CD4-positive, alpha-beta T cell treated with Interleukin-6 at 100 ng/mL for 8 hours (primary cell): ENCODE measurements at places on chromosomes 1 and 21.

GRCh38 chr1:36872126-36872754 is 162.1 kb downstream of the GRIK3 start:
- DNase-seq, result no peak

- DNase-seq, result no peak
Observed at GRCh38 chr1:28508435-28508754, 2.6 kb downstream of the RCC1 start.

DNA sequence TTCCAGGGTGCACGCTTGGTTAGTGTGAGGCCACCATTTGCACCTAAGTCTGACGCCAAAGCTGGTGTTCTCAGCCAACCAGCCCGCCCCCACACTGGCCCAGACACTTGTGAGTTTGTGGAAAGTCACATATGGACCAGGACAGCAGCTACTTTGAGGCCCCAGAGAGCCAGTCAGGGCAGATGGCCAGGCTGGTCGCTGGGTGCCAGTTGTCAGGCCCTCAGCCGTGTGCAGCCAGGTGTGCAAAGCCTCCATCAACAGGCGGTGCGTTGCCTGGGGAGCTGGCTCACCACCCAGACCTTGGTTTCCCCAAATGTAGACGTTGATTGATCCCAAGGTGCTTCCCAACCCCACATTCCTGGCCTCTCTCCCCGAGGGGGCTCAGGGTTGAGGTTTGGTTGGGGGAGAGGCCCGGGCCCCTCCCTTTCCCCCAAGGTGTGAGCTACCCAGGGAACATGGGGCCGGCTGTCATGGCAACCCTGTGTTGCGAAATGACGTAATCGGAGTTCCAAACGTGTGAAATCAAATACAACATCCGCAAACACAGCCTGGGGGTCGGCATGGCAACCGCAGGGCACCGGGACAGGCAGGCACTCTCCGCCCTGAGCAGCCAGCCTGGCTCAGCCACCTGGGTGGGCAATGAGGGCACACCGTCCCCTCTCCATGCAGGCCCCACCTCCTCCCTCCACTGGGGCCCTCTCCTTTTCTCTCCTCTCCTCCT is 42.2 kb upstream of the WNT4 start:
- no peak for DNase-seq

DNA sequence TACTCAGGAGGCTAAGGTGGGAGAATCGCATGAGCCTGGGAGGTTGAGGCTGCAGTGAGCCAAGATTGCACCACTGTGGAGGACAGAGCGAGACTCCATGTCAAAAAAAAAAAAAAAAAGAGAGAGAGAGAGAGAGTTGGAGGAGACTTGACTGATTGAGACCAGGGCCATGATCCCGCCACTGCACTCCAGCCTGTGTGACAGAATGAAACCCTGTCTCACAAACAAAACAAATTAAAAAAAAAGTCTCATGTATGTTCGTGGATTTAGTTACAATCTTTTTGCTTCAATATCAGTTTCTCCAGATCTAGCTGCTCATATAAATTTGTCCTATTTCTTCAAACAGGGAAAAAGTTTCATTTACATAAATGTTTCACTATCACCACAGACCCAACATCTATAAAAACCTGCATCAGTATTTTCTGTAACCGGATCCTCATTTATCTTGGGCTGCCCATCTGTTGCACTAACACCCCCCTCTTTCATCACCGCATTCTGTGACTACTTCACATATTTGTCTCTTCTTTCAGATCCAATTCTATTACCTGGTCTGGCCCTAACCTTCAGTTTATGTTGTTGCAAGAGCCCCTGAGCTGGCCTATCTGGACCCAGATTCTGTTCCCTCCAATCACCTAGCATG is 127.0 kb downstream of the GREM2 start:
- no peak for DNase-seq

DNA sequence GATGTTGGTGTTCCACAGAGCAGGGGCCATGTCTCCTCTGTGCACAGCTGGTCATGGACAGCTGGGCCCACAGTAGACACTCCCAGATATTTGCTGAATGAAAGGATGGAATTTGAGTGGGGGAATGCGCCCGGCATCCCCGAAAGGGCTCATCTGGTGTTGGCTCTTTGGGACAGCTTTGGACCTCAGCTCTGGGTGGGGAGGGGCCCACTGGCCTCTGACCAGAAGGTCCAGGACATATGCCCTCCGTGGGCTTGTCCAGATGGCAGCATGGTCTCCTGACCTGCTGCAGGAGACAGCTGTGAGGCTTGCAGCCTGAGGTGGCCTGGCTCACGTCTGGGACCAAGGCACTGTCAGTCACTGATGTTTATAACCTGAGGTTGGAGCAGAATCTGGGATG is 160.4 kb upstream of the AJAP1 start:
- no peak for DNase-seq

- no peak for DNase-seq
Observed at GRCh38 chr1:19762175-19762779, 37.4 kb downstream of the TMCO4 start.

- DNase-seq, result no peak
Observed at GRCh38 chr1:22880174-22880601, 92.5 kb downstream of the LACTBL1 start.

DNA sequence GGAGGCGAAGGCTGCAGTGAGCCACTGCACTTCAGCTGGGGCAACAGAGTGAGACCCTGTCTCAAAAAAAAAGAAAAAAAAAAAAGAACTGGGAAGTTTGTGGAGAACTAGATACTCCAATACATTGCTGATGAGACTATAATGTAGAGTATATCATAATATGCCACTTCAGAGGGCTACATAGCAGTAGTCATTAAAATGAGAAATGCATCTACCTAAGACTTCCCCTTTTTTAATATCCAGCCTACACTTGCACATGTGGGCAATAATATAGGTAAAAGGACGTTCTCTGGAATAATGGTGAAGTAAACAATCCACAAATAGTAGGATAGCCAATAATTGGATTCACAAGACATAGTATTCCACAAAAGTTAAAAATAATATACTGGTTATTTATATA is 311.0 kb downstream of the HLX start:
- DNase-seq, result no peak

GRCh38 chr1:19866029-19866428 is 16.2 kb upstream of the OTUD3 start:
- no peak for DNase-seq

GRCh38 chr1:107950464-107950863 is 14.5 kb downstream of the VAV3 start:
- no peak for DNase-seq

DNA sequence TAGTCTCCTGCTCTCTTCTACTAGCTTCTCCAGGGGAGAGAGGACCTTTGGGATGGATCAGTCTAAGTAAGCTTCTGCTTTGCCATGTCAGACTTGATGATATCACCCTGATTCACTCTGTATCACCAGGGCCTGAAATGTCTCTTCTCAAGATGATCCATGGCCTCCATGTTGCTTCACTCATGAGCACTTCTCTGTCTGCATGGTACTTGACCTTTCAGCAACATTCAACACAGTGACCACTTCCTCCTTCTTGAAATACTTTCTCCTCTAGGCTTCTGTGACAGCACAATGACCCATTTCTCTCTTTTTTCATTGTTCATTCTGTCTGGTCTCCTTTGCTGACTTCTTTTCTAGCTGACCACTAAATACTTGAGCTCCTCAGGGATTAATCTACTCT is 35.3 kb upstream of the NGF start:
- DNase-seq, result no peak
